LHCN-M2 (cell line): ENCODE measurements at places on chromosomes 1 and 21. TPM values are rescaled to one million over a fixed set of nuclear protein-coding genes. Genes with fewer than 3 reads are reported as not detected.

DNA sequence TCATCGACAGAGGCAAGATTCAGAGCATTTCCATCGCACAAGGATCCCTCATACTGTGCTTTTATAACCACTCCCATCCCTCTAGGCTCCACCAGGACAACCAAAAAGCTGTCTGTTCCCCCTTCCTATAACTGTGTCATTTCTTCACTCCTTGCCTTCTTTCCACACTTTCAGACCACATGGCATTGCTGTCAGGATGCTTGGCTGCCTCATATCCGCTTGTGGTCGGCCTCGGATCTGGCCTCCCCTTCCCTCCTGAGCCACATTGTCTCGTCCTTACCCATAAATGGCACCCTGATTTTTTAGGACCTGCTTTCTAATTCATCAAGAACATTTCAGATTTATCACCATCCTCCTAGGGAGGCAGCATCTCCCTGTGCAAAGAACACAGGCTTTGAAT lies 80.5 kb downstream of the HIVEP3 start:
- DNase-seq = no peak

DNA sequence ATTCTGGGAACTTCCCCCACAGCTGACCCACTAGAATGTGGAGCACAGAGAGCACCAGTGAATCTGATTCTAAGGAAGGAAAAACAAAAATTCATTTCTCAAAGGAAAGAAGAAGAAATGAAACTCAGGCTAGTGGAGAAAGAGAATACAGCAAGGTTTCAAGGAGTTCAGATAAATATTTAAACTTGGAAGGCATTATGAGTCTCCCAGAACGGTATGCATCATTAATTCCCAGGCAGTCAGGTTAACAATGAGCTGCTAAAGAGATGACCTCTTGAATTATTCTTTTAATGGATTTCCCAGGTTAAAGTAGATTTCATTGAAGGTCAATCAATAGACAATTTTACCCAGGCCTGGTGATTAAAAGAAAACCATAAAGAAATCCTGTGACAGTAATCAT lies 103.6 kb upstream of the KAZN start:
- DNase-seq = no peak

DNA sequence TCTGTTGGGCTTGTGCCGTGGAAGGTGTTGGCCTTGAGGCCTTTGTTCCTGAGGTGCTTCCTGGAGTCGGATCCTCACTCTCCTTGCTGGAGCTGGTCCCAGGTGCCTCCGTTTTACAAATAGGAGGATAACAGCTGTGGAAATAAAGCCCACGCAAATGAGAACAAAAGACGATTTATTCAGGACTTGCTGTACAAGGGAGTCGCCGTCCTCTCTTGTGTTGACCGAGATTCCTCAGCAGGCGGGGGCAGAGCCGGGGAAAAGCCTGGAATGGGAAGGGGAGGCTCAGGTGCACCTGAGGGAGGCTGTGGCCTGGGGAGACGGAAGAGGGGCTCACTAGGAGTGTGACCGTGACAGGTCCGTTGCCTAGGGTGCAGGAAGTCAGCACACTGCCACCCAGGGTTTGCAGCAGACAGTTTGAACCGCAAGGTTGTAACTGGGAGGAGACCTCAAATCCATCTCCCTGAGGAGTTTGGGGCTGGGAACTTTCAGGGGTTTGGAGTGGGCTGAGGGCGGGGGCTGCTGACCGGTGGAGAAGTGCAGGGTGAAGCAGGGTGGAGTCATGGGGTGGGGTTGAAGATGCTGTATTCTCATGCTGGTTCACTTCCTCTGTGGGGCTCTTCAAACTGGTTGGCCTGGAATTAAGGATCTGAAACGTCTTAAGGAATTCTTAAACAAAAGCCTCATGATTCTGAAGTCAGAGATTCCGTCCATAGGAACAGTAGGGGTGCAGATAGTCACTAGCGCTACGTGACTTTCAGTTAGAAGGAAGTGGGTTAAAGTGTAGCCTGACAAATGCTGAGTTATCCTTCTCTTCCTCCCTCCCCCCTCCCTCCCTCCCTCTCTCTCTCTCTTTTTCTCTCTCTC lies 2.6 kb upstream of the CSTB start:
- DNase-seq = no peak

DNA sequence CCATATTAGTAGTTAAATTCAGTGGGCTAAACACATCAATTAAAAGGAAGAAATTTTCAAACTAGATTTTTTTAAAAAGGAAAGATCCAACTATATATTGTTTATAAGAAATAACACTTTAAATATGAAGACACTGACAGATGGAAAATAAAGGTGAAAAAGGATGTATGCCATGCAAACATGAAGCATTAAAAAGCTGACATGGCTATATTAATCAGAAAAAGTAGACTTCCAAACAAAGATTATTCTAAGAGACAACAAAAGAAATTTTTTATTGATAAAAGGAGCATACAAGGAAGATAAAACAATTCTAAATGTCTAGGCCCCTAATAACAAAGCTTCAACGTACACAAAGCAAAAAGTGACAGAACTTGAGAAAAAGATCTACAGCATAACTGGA lies 92.2 kb downstream of the ATF6 start:
- no peak for DNase-seq

DNA sequence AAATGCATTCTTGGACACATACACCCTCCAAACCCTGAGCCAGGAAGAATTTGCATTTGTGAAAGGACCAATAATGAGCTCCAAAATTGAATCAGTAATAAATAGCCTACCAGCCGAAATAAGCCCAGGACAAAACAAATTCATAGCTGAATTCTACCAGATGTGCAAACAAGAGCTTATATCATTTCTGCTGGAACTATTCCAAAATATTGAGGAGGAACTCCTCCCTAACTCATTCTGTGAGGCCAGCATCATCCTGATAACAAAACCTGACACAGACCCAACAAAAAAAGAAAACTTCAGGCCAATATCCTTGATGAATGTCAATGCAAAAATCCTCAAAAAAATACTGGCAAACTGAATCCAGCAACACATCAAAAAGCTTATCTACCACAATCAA lies 6.7 kb downstream of the SPRR2E start:
- no peak for DNase-seq

- no peak for DNase-seq
These were observed 12.5 kb downstream of the POLR3GL start for GRCh38 chr1:145977016-145977415.

GRCh38 chr1:207839083-207839413 lies 71.9 kb downstream of the CD34 start:
- no peak for DNase-seq

DNA sequence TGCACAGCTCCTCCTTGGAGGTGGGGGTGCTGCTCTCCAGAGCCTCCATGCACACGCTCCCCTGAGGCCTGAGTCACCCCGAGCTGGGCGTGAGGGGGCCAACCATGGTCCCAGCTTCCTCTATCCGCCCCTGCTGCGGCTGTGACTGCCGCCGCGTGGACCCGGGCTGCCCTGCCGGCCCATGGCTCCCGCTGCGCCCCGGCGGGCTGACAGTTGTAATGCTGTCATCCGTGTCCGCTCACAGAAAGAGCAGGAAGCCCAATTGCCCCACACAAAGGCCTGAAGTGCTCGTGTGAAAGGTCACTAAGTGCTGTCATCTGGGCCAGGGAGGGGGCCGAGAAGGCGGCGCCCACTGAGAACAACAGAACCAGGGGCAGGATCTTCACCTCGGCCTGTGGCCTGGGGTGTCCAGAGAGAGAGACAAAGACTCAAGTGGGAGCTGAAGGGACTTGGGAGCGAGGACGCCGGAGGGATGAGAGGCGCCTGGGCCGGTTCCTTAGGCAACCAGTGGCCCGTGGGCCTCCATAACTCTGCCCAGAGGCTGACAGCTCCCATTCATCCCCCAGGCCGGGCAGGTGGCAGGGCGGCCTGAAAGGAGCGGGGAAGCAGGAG lies 31.5 kb downstream of the OLIG1 start:
- DNase-seq = no peak

DNA sequence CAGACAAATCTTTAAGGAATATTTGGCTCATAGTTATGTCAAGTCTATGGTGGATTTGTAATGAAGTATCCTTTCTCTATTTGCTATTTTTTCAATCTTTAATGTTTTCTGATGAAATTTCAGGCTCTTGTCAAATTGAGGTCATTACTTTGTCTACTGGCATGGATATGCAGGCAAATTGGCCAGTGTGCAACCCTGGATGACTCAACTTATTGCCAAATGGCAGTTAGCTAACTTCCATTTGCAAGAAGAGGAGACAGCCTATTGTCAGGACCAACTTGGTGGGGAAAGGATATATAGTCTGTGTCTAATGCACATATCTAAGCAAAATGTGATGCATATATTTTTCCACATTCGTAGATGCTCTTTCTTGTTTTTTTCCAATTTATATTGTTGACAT lies 530.5 kb downstream of the PTBP2 start:
- peak; percentile 74 for DNase-seq

GRCh38 chr1:156191292-156191964 lies 2.5 kb upstream of the SLC25A44 start:
- DNase-seq = no peak

DNA sequence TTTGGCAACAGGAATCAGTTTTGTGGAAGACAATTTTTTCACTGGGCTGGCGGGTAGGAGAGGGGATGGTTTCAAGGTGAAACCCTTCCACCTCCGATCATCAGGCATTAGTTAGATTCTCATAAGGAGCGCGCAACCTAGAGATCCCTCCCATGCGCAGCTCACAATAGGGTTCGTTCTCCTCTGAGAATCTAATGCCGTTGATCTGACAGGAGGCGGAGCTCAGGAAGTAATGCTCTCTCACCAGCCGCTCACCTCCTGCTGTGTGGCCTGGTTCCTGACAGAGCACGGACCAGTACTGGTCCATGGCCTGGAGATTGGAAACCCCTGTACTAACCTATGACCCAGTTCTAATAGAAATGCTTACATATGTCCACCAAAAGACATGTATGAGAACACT lies 96.6 kb upstream of the KIAA1614 start:
- DNase-seq = no peak

- no peak for DNase-seq
These were observed 270.9 kb downstream of the CHRM3 start for GRCh38 chr1:239657291-239657690.

DNA sequence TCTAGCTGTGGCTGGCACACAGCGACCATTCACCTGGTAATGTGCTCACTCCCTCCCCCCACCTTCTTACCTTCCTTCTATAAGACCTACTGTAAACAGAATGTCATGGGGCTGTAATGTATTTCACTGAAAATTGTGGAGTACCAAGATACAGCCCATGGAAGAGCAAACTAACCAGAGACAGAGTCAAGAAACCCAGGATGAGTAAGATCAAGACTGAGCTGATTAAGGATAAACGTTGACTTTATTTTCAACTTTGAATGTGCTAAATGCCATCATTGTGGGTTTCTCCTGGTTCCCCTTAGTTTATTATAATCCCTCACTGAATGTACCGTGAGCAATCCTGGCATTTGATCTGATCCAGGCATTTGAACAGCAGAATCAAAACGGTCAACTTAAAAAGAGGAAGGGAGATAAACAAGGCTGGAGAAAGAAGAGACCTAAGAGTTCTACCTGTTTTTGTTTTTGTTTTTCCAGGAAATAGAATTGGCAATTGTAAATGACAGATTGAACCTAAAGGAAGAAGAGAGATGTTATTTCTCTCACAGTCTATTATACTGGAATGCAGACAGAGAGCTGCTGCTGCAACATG lies 16.1 kb upstream of the ATP1B1 start:
- no peak for DNase-seq

- no peak for DNase-seq
These were observed 155.9 kb downstream of the DISP1 start for GRCh38 chr1:222970711-222971110.

GRCh38 chr1:166080277-166080966 lies 86.4 kb downstream of the FAM78B start:
- DNase-seq = no peak

DNA sequence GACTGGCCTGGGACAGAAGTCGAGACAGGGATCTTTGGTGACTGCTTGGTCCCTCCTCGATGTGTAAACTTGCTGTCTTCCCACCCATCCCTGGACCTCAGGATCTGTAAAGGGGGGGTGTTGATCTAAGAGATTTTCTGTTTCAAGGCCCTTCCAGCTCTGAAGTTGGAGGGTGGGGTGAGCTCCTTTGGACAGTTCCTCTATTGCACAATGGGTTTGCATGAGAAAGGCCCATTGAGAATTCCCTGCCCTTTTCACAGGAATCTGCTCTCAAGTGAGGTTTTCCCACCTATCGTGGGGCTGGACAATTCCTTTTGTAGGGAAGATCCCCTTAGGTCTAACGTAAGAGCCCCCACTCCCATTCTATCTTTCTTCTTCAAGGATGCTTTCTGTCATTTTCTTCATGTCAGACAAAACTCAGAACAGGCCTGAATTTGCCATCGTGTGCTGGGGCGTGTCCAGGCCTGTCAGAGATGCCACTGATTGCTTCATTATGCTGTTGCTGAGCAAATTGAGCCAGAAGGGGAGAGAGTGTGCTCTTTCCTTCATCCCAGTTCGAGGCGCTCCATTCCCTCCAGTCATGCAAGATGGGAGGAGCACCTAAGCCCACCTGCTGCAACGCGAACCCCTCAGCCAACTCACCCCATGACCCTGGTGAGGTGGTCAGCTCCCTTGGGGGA lies 149.9 kb upstream of the IGSF21 start:
- DNase-seq = no peak

GRCh38 chr1:145747398-145748247 lies 28.3 kb downstream of the CD160 start:
- peak; percentile 26 for DNase-seq

GRCh38 chr21:29389136-29389535 lies 90.4 kb downstream of the BACH1 start:
- no peak for DNase-seq

DNA sequence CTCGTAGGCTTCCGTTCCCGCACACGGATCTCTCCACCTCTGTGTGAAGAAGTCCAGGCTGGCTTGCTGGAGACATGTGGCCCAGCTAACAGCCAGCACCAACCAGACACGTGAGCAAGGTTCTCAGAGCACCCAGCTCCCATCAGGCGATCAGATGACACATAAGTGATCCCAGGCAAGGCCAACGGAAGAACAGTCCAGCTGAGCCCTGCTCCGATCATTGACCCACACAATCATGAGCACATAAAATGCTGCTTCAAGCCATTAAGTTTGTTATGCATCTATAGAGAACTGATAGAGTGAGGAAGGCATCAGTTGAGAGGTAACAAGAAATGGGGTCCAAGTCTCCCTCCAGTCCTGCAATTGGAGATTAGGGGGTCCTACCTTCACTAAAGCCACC lies 15.4 kb downstream of the C1orf198 start:
- no peak for DNase-seq

GRCh38 chr1:106621853-106622252 lies 434.6 kb upstream of the PRMT6 start:
- no peak for DNase-seq

GRCh38 chr1:147669469-147670318 lies 630 bp downstream of the ACP6 start:
- DNase-seq = peak; percentile 37

Gene S100A16
- total RNA-seq = 655 and 705 TPM in 2 replicates

Gene C8A
- total RNA-seq = not detected in 2 replicates

Gene CRYBG2
- total RNA-seq = not detected in 2 replicates

Gene PKLR
- total RNA-seq = not detected in 2 replicates

Gene KRTAP19-2
- not detected in 2 replicates for total RNA-seq

Gene RHEX
- not detected in 2 replicates for total RNA-seq

Gene PRAMEF20
- not detected in 2 replicates for total RNA-seq

Gene C4BPA
- not detected in 2 replicates for total RNA-seq

Gene TENT5C
- total RNA-seq = under 0.01 TPM in 1 of 2 replicates, not detected in the other

Gene MROH7
- not detected in 2 replicates for total RNA-seq

Gene REN
- total RNA-seq = not detected in 2 replicates

Gene GNAT2
- total RNA-seq = not detected in 2 replicates
